Uterus (tissue), 4 donors: ENCODE measurements at places on chromosomes 1 and 21.

- DNase-seq, result no peak
Measured at GRCh38 chr1:3803905-3804626, 7.8 kb upstream of the LRRC47 start.

DNA sequence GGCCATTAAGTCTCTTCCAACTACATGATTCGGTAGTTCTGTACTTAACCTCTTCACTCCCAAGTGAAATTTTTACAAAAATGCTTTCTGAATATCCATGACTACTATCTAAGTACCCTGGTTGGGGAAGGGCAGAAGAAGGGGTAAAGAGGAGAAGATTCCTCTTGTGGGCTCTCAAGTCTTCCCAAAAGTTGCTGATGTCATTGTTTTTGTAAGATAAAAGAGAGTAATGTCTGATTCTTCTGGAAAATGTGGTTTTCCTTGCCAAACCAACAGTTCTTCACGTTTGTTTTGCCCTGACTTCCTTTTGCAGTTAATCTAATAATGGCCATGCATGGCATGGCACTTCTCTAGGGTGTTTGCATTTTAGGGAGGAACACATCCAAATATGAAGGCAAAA lies 34.7 kb upstream of the AK4 start:
- no peak for DNase-seq

DNA sequence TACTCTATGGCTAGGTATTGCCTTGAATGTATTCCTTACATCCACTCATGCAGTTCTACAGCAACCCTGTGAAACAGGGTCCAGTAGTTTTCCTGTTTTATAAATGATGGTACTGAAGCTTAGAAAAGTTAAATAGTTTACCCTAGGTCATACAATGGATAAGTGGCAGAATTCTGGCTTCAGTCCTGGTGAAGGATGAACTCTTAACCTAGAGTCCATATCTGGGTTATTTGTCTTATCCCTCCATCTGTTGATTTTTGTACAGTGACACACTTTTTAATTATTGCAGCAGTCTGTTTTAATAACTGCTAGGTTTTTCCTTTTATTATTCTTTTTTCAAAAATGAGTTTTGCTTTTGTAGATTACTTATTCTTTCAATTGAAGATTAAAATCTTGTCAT lies 263.9 kb downstream of the DNM3 start:
- no peak for DNase-seq

GRCh38 chr1:241716915-241717656 lies 65.0 kb downstream of the WDR64 start:
- no peak for DNase-seq

DNA sequence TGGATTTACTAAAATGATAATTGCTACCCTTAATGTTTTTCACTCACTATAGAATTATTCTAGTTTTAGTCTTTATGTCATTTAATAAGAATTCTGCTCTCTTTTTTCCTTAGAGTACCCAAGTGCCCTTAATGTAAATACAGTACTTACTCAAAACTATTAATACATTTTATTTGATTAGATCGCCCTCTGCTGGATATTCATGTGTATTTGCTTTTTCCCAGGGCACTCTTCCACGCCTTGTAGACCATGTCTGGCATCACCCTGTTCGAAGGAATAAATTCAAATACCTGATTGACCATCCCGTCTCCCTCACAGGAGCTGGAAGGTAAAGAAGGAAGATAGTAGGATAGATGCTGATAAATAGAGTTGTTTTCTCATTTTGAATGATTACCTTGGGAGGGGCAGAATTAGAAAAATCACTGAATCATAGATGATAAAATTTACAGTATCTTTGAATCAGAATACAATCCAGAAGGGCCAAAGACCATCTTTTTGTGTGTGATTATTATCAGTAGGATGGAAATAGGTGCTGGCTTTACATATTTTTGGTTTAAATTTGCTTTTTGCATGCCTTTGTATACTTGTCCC lies 4.1 kb downstream of the AXDND1 start:
- no peak for DNase-seq

- no peak for DNase-seq
Measured at GRCh38 chr1:183407961-183408360, 10.2 kb downstream of the NMNAT2 start.

GRCh38 chr1:232489256-232489655 lies 140.7 kb downstream of the SIPA1L2 start:
- DNase-seq, result no peak

GRCh38 chr1:245621589-245621988 lies 466.8 kb downstream of the KIF26B start:
- no peak for DNase-seq

- DNase-seq, result no peak
Measured at GRCh38 chr21:26563856-26564503, 9.1 kb downstream of the CYYR1 start.

DNA sequence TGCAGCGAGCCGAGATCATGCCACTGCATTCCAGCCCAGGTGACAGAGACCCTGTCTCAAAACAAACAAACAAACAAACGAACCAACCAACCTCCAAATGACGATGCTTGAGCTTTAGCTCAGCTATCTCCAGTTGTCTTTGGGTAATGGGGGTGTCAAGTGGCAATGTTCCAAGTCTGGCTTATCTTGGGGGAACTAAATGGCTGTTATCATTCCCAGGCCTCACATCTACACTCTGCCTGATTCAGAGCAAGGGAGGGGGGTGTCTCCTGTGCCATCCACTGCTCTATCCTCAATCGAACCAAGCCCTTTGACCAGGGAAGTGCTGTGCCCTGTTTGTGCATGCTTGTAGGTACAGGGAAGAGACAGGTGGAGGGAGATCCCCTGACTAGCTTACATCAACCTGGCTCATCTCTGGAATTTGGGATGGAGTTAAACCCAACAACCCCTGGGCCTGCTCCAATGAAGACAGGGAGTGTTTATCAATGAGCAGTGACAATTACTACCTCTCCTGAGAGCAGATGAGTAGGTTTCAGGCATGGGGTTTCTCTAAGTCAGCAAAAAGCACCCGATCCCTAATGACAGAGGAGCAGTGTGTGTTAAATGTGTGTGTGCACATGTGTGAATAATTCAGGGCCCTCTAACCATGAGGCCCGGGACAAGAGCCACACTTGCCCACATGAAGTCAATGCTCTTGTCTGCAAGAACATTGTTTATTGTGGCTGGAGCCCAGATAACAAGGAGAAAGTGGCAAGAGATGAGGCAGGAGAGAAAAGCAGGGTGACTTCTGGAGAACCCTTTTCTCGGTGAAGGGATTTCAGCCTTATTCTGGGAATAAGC lies 20.3 kb upstream of the IL6R start:
- DNase-seq, result no peak
